Cortex of kidney (tissue), 1 donor: ENCODE measurements at places on chromosomes 7 and 10.

- DNase-seq = no peak
Measured at GRCh38 chr10:667096-667495, 22.4 kb downstream of the DIP2C start.

GRCh38 chr10:70404787-70405036, 767 bp downstream of the EIF4EBP2 start:
- no peak for DNase-seq

GRCh38 chr10:62852961-62853702, 37.0 kb upstream of the EGR2 start:
- no peak for DNase-seq

- DNase-seq = no peak
Measured at GRCh38 chr10:101617102-101617823, 29.1 kb downstream of the DPCD start.

- DNase-seq = no peak
Measured at GRCh38 chr7:121547544-121548092, 151.5 kb upstream of the FAM3C start.

GRCh38 chr7:2114052-2114451, 118.7 kb downstream of the MAD1L1 start:
- no peak for DNase-seq

DNA sequence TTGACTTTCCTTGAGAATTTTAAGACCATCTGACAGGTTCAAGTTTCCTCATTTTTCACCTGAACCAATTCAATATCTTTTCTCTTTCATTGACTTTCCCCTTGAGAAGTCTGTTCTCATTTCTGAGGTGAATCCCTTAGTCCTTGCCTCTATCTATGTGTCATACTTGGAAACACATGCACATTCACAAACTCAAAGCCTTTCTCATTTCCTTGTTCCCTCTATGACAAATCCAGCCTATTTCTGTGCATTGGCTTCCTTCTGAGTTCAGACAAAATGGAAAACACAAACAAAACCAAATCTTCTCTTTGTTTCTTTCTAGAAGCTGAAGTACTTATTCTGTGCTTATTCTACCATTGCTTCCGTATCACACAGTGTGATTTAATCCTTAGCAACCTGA, 13.8 kb downstream of the PTTG1IP2 start:
- DNase-seq = no peak

- DNase-seq = no peak
Measured at GRCh38 chr7:155378959-155379871, 78.7 kb upstream of the EN2 start.

GRCh38 chr7:133398506-133398905, 145.6 kb downstream of the EXOC4 start:
- no peak for DNase-seq

GRCh38 chr10:4662576-4663161, 163.3 kb upstream of the AKR1E2 start:
- no peak for DNase-seq

DNA sequence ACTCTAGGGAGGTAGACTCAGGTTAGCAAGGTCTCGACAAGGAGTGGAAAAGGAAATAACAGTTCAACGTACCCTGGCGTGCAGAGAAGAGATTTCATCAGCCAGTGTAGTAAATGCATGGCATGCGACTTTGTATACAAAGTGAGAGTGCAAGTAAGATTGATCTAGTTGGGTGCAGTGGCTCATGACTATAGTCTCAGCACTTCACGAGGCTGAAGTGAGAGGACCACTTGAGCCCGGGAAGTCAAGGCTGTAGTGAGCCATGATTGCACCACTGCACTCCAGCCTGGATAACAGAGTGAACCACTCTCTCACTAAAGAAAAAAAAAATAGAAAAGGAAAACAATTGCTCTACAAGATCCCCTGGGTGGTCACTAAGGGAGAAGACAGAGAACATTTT, 528.6 kb downstream of the SORCS1 start:
- no peak for DNase-seq

GRCh38 chr7:74290553-74290950, 1.3 kb downstream of the CLIP2 start:
- DNase-seq = no peak

GRCh38 chr7:30880941-30881340, 30.7 kb upstream of the AQP1 start:
- DNase-seq = no peak

- no peak for DNase-seq
Measured at GRCh38 chr7:22821702-22822485, 755 bp downstream of the TOMM7 start.

DNA sequence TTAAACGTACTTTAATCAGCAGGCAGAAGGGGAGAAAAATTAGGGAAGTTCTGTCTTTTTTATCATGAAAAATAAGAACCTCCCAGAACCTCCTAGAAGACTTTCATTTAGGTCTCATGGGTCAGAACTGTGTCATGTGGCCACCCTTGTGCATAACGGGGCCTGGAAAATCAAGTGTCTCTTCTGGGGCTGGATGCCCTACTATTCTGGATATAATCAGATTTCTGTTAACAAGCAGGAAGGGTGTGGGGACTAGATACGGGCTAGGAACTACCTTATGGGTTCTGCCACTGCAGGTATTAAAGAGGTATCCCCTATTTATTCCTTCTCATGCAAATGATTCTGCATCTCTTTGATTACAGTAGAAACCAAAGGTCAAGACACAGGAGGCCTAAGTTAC, 14.1 kb downstream of the LANCL2 start:
- DNase-seq = no peak

DNA sequence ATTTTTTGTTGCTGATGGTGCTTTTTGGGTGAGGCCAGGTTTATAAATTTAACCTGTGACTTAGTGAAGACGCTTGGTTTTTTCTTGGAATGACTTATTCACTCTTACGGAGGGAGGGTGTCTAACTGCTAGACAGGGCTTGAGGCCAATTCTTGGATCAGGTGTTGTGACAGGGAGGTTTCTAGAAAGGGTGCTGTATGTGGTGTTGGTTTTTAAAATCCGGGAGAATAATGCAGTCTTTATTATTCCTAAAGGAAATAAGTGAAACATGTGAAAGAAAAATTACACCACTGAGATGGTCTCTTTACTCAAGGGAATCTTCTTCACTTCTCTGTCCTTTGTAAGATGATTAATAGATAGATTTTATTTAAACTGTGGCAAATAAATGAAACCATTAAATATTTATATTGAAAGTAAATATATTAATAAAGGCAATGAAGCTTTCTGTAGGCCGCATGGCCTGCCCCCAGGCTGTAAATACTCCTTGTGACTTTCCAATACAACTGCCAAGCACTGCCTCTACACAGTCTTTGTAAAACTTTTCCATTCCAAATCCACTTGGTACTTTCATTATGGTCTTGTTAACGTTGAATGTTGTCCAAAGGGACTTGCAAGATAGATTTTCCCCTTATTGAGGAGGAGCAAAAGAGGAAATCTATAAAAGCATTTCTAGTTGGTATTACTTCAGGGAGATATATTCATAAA, 323.1 kb downstream of the SUGCT start:
- DNase-seq = no peak

- DNase-seq = no peak
Measured at GRCh38 chr7:152366662-152367061, 69.1 kb downstream of the KMT2C start.

DNA sequence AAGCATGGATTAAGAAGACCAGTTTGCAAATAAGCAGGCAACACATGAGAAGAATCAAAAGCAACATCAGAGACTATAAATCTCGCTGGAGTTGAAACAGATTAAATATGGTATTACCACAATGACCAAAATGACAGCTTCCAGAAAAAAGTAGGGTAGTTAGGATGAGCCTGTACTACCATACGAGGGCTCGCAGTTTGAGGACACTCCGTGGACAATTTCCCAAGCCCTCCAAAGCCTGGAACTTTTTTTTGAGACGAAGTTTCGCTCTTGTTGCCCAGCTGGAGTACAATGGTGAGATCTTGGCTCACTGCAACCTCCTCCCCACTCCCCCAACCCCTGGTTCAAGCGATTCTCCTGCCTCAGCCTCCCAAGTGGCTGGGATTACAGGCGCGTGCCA, 1.0 kb downstream of the LRRC17 start:
- DNase-seq = no peak

DNA sequence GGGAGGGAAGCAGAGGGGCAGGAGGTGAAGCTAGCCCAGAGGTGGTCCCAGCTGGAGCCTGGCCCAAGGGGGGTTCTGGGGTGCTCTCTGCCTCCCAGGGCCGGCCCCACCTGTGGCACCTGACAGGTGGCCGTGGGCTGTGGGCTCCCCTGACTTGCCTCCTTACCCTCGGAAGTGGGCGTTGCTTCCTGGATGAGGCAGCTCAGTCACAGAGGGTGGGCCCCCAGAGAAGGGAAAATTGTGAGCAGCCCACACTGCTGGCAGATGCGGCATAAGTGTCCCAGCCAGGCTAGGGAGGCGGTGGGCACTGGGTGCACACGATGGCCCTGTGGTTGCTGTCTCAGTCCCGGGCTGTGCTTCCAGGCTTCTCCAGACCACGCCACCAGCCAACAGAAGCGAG, 118.9 kb downstream of the LRRC18 start:
- no peak for DNase-seq

DNA sequence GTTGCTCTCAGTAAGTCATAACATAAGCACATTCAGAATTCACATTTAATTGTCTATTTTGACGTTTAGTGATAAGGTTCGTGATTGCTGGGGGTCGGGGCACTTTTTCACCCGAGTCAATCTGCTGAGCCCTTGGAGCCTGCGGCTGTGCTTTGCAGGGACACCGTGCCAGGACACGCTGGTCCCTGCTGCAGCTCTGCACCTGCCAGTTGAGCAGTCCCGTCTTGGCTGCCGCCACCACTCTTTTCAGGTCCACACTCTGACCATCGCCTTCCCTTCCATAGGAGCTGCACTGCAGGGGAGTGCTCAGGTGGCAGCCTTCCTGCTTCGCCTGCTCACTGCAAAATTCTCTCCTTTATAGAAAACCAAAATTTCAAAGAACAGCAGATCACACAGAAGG, 36.4 kb downstream of the CUL1 start:
- no peak for DNase-seq

DNA sequence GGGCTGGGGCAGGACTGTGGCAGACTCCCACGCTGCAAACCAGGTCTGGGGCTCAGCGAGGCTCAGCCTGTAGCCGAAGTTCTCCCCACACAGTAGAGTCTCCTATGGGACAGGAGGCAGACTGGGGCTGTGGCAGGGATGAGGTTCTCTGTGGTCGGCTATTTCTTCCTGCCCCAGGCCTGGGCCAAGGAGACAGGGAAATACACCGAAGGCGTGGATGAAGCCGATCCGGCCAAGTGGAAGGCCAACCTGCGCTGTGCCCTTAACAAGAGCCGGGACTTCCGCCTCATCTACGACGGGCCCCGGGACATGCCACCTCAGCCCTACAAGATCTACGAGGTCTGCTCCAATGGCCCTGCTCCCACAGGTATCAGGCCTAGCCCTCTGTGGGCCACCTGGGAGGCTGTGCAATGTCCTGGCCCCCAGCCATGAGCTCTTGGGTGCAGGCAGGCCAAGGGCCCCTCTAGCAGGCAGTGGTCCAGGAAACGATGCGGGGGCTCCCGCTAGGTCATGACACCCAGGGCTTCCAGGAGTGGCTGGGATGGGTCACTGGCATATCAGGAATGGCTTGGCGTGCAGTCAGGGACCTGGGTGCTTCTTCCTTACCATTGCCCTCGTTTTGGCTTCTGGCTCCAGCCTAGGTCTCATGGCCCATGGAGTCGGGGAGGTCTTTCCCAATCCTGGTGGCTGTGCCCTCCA, 8.1 kb downstream of the IRF5 start:
- no peak for DNase-seq

- no peak for DNase-seq
Measured at GRCh38 chr10:132103116-132103910, 37.6 kb downstream of the JAKMIP3 start.

DNA sequence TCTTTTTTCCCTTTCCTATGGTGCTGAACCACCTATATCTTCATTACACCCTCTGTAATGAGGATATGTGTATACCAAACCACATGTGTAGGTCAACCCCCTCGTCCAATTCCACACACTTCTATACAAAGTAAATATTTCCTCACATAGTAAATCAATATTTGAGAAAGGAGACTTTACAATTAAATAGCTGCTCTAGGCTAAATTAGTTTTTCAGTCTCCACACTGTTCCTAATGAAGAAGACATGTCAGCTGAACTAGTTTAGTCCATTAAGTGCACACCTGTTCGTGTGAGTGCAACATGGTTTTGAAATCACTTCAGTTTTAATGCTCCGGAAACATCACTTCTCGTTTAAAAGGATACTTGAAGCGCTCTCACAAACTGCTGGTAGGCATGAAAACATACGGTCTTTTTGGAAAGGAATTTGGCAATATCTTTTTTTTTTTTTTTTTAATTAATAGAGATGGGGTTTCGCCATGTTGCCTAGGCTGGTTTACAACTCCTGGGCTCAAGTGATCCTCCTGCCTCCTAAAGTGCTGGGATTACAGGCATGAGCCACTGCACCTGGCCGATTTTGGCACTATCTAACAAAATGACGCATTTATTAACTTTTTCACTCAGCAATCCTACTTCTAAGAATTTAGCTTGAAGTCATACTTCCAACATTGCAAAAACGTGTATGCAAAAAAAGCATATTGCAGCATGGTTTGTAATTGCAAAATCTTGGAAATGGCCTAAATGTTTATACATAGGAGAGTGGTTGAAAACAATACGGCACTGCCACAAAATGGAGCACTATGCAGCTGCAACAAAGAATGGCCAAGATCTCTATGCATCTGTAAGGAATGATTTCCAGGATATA, 2.1 kb upstream of the XRCC2 start:
- DNase-seq = no peak
